ENCODE measurements at places on chromosomes 11 and 22.

GRCh38 chr22:37314315-37315074 is 32.2 kb downstream of the CYTH4 start:
- peak; percentile 57 for DNase-seq

GRCh38 chr11:60971520-60971919 is at the start of gene CD6:
CD6 (plus strand) TSS chr11:60971680; CDS start chr11:60971866, 186 bp downstream.
- peak; percentile 39 for DNase-seq

DNA sequence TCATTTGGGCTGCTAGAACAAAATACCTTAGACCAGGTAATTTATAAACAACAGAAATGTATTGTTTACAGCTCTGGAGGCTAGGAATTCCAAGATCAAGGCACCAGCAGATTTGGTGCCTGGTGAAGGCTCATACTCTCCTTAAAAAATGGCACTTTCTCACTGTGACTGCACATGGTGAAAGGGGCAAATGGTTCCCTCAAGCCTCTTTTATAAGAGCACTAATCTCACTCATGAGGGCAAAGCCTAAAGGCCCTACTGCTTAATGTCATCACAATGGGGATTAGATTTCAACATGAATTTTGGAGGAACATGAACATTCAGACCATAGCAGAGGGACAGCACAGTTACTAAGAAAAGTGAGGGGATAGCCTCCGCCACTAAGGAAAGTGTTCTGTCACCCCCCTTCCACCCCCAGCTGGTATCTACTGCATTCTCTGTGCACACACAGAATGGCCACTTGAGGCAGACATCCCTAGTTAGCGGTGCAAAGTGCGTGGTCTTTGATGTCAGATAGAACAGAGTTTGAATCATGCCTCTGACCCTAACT is 47.2 kb upstream of the CEP295 start:
- no peak for DNase-seq

DNA sequence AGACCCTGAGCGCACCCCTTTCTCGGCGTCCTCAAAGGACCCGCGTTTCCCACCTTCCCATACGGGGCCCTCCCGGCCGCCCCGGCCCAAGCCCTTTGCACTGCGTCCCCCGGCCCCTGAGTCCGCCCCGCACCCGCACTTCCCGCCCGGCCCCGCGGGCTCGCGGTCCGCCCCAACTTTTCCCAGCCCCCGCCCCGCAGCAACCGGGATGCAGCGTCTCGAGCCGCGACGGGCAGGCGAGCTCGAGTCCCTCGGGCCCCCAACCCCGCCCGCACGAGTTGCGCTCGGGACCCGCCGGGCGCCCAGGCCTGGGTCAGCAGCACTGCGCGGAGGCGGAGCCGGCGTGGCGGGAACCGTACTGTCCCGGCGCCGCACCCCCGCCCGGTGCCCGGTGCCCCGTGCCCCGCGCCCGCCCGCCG is 371 bp downstream of the SMCO4 start:
- no peak for DNase-seq

GRCh38 chr11:6251120-6251733 is 8.4 kb upstream of the CCKBR start:
- DNase-seq = peak; percentile 35

DNA sequence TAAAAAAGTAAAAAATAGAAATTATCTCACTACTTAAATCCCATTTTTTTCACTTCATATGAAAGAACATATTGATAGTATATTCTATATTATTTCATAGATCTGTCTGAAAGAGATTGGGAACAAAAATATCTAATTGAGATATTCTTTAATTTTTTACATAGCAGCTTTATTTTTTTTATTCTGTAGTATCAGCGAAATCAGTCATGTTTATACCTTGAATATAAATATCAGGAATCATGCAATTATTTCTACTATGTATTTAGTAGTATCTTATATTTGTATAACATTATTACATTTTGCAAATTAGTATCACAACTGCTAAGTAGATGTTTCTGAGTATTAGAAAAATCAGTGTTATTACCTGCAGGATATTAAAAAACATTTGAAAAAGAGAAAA is 20.4 kb downstream of the C11orf54 start:
- no peak for DNase-seq

DNA sequence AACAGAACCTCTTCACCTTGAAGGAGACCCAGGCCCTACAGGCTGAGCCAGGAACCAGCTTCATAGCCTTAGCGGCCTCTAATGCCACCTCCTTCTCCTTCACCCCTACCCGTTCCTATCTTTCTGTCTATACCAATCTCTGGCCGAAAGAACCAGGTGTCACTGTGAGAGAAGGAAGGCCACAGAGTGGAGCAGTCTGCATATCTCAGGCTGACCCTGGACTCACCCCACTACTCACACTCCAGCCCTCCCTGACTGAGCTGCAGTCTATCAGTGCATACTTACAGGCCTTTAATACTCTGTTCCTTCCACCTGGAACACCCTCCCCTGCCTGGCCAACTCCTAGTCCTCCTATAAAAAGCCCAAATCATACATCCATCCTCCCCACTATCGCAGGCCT is 32.7 kb downstream of the ARAP1 start:
- no peak for DNase-seq

- no peak for DNase-seq
These were observed 41.5 kb downstream of the BTBD10 start for GRCh38 chr11:13421561-13421960.

GRCh38 chr11:235180-235579 is 962 bp downstream of the SIRT3 start:
- DNase-seq = no peak

DNA sequence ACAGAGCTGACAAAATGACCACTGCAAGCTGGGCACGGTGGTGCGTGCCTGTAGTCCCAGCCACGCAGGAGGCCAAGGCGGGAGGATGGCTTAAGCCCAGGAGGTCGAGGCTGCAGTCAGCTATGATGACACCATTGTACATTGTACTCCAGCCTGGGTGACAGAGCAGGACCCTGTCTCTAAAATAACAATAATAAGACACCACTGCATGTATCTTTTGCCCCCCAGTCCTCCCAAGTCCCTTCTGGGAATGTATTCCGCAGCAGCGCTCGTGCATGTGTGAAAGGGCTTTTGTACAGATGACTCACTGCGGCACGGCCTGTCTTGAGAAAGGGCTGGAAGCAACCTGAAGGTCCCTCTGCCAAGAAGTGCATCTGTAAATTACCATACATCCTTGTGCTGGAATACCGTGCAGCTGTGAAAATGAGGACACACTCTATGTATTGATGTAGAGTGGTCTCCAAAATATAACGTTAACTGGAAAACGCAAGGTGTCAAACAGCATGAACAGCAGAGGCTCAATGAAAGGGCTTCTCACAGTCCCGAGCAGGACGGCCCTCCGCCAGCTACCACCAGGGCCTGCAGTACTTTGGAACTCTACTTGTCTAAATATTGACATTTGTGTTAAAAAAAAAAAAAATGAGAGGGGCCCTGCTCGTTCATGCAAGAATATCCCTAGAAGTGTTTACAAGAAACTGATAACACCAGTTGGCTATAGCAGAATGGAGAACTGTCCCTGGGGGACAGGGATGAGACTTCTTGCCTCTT is 9.0 kb upstream of the CDC42EP2 start:
- DNase-seq = no peak

DNA sequence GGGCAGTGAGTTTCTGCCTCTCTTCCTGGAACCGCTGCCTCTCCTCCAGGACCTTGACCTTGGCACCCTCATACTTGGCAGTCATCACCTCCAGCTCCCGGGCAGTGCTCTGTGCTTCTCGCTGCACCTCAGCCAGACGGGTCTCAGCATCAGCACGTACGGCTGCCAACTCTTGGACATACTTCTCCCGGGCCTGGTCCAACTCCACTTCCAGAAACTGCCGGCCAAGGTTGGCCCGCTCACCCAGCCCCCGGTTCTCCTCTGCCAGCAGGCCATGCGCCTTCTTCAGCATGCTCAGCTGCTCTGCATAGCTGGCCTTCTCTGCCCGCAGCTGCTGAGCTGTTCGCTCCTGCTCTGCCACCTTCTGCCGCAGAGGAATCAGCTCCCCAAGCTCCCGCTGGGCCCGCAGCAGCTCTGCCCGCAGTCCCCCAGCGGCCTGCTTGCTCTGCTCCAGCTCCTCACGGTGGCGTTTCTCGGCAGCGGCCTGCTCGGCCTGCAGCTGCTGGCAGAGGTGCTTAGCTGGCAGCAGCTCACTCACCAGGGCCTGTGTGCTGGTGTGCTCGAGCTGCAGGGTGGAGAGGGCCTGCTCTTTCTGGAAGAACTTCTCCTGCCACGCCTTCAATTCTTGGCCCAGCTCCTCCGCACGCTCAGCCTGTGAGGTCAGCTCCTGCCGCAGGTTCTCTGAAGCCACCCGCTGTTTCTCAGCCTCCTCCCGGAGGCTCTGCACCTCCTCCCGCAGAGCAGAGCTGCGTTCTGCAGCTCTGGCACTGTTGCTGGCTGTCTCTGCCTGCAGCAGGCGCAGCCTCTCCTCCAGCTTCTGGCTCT is 14.4 kb downstream of the IL18BP start:
- DNase-seq = no peak

GRCh38 chr22:50531962-50532674 is 2.3 kb upstream of the TYMP start:
- DNase-seq = no peak

- DNase-seq = no peak
These were observed 548.7 kb downstream of the FAM181B start for GRCh38 chr11:82184966-82185365.

- no peak for DNase-seq
These were observed 450 bp upstream of the BCL2L13 start for GRCh38 chr22:17638182-17638431.

DNA sequence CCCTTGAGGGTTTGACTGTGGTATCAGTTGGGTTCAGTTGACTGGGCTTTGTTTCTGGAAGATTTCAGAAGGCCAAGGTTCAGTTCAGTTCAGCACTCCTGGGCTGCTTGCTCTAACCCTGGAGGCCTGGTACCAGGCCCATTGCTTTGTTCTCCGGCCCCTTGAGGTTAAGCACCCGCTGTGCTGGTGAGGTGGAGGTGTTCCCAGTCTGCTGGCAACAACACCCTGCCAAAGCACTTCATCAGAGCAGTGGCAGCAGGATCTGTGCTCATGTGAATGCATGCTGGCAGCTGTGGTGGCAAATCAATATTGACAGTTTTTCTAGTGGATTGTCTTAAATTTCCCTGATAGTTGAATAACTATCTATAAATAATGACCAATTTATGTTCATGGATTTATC is 3.8 kb upstream of the SCGB1D1 start:
- no peak for DNase-seq

DNA sequence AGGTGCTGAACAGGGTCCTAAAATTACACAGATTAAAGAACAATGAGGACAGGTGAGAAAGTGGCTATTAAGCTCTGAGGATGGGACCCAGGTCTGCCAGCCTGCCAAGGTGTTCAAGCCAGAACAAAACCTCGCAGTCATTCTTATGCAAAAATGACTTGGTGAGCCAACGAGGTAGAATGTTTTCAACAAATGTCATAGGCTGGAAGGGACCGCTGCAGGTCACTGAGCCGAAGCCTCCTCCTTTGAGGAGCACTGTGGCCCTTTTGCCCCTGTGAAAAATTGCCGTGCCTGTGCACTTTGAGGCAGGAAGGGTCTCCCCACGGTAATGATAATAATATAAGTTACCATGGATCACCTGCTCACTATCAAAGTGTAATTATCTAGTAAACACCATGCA is 216.2 kb downstream of the DSCAML1 start:
- DNase-seq = no peak

DNA sequence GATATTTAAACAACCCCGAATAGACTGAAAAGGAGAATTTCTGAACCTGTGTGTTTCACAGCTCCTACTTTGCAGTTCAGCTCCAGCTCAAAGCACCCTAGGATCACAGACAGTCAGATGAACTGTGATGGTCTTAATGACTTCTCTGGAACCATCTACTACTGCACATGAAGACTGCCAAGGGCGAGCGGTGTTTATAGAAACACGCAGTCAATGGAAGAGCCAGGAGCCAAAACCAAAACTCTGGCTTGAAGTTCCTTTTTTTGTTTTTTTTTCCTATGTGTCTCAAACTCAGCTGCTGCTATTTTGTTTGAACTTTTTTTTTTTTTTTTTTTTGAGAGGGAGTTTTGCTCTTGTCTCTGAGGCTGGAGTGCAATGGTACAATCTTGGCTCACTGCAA is 382.6 kb upstream of the SYN3 start:
- DNase-seq = no peak

DNA sequence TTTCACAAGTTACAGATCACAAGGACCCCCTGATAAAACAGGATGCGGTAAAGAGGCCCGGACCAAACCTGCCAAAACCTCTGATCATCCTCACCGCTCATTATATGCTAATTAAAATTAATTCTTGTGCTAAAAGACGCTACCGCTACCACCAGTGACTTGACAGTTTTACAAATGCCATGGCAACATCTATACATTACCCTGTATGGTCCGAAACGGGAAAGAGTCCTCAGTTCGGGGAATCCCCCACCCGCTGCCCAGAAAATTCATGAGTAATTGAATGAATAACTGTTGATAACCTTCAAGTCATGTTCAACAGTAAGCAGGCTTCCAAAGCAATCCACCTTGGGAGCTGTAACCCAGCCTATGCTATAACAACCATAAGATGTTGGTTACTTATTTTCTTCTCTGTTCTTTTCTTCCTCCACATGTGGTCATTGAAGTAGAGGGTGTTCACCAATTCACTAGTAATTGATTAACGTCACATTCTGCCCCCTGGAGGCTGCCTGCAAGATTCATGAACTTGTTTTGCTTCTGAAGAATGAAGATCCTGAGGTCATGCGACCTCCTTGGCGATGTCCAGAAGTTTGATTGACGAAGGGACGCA is 20.6 kb downstream of the APOBEC3H start:
- DNase-seq = peak; percentile 92

DNA sequence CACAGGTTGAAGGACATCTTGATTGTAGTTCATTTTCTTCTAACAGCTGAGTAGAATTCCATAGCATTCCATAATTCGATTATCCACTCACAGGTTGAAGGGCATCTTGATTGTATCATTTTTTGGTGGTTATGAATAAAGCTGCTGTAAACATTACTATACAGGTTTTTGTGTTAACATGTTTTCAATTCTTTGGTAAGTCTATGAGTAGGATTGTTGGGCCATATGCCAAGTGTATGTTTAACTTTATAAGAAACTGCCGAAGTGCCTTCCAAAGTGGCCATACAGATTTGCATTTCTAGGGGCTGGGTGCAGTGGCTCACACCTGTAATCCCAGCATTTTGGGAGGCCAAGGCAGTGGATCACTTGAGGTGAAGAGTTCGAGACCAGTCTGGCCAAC is 44.6 kb downstream of the ANKRD42 start:
- no peak for DNase-seq

GRCh38 chr22:27213766-27214581 is 556.6 kb downstream of the MIAT start:
- DNase-seq = no peak

DNA sequence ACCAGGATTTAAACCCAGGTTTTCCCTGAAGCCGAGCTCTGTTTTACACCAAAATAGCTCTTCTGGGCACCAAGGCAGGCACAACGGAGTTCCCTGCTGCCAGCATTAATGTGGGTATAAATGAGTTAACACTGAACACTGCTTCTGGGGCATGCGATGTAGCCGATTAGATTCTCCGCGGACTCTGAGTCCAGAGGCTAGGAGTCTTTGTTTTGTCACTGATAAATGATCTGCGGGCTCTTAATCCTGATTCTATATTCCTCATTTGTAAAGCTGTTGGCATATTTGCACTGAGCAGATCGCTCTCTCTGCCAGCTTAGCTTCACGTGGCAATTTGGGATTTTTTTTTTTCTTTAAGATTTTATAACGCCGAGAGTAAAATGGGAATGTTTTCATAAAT is 16.8 kb upstream of the LDLRAD3 start:
- no peak for DNase-seq

Measured in CD4-positive, CD25-positive, alpha-beta regulatory T cell (primary cell).